Psoas muscle (tissue), 8 donors: ENCODE measurements at places on chromosomes 11 and 22. TPM values are rescaled to one million over a fixed set of nuclear protein-coding genes. Genes with fewer than 3 reads are reported as not detected.

The NAALADL1 gene
- total RNA-seq: 4.8 TPM

The KRTAP5-9 gene
- total RNA-seq: not detected

The RBMXL2 gene
- total RNA-seq: not detected

DNA sequence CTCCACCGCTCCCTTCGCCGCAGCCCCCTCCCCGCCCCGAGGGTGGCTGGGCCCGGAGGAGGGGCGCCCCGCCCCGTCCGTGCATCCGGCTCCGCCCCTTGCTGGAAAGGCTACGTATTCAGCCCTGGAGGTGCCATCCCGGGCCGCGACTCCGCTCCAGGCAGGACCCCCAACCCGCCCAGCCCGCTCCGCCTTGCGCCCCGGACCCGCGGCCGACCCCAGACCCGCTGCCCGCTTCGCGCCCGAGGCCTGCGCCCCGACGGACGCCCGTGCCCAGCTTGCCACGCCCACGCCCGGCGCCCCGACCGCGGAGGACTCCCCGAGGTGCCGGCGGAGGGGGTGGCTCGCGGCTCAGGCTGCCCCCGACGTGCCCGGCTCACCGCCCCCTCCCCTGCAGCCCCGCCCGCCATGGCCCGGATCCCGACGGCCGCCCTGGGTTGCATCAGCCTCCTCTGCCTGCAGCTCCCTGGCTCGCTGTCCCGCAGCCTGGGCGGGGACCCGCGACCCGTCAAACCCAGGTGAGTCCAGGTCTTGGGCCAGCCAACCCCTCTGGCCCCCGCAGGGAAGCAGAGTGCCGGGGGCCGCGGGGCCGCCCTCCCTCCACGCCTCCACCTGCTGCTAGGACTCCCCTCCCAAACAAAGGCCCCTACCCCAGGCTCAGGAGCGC lies at the start of gene ADM2:
Gene ADM2 (plus strand): TSS at position 104 of the 667 bp plus-strand sequence. CDS start 305 bp downstream, at position 409.
- DNase-seq: no peak

The THRSP gene
- total RNA-seq: 0.24 TPM

DNA sequence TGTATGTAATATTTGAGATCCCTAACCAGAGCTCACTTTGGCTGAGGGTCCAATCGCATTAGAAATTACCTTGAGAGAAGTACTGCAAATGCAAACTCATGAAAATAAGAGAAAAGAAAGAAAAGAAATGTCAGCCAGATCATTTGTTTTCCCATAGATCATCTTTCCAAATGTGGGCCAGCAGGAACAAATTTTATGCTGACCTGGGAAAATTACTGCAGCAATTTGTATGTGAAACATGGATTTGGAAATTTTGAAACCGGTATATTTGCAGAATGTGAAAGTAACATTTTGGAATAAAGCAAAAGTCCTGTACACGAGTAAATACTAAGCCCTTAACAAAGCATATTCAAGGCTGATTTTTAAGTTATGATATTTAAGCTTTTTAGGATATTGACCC lies 1058.9 kb upstream of the CCDC90B start:
- no peak for DNase-seq

The RIMBP3B gene
- total RNA-seq: 0.08 TPM
